ENCODE measurements at places on chromosomes 3 and 15. TPM values are rescaled to one million over a fixed set of nuclear protein-coding genes. Genes with fewer than 3 reads are reported as not detected.

CCDC39 gene
- total RNA-seq, result 0.32 TPM

UACA gene
- total RNA-seq, result 71.7 TPM

- H3K27ac ChIP-seq, result no peak overlapping the region
- no peaks in the 10 kb centered on the region for H3K27me3 ChIP-seq
- no peaks in the 10 kb centered on the region for H3K36me3 ChIP-seq
- no peak overlapping the region for H3K4me3 ChIP-seq
- DNase-seq, result no peak
Measured at GRCh38 chr3:174775603-174776002, 83.5 kb upstream of the NAALADL2 start.

GRCh38 chr3:37433758-37434157, 259.4 kb upstream of the LRRFIP2 start:
- no peak overlapping the region for H3K27ac ChIP-seq
- no peak overlapping the region for H3K4me3 ChIP-seq
- no peaks in the 10 kb centered on the region for H3K36me3 ChIP-seq
- H3K27me3 ChIP-seq, result no peaks in the 10 kb centered on the region
